Head of caudate nucleus (tissue), 42 donors: ENCODE measurements at places on chromosomes 7 and 10.

GRCh38 chr7:138770904-138771303, 26.9 kb upstream of the TMEM213 start:
- no peak for DNase-seq

DNA sequence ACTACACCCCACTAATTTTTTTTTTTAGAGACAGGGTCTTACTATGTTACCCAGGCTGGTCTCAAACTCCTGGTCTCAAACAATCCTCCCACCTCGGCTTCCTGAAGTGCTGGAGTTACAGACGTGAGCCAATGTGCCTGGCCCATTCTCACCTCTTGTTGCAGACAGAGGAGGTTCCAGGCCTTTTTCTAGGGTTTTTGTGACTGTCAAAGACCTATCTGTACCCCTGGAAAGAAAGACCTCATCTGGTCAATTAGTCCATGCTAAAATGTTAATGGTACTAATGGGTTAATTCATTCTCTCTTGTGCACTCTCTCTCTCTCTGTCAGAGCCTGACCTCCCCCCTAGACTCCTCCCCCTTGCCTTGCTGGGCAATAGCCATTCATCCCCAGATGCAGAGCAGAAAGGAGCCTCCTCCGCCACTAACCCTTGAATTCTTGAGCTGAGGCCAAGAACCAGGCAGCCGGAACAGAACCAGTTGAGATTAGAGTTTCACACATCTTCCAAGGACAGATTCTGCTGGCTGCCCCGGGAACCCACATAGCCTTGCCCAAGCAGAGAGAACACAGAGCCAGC, 209.7 kb downstream of the SKIDA1 start:
- DNase-seq, result peak; percentile 19

DNA sequence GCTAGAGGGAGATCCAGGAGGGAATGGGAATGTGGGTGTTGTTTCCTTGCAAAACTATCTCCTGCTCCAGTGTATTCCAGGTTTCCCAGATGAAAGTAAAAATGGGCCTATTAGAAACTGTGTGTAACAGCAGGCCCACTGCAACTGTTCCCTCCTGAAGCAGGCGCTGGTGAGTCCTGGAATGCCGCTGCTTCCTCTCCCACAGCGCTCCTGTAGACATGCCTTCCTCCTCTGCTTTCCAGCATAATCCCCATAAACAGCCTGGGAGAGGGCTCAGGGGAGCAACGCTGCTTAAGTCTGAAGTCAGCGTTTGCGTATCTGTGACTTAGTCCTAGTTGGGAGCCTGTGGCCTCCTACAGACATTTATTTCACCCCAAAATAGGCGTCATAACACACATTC, 551.0 kb upstream of the FOXK1 start:
- DNase-seq, result no peak

DNA sequence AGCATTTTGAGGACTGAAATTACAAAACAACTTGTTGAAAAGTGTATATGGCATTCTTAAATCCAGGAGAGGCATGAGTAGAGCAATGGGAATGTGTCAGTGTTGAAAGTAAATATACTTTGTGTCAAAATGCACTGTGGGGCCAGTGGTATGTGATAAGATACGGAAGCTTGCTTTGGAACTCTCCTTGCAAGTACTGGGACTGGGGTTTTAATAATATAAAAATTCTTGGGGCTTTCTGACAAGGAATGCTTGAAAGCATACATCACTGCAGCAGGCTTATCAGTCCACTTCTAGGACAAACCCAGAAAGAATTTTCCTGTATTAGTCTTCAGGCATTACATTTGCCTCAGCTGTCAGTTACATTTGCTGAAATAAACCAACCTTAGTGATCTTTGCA, 472.8 kb upstream of the FZD8 start:
- no peak for DNase-seq

- peak; percentile 54 for DNase-seq
Measured at GRCh38 chr10:1048349-1048731, 579 bp downstream of the IDI1 start.

DNA sequence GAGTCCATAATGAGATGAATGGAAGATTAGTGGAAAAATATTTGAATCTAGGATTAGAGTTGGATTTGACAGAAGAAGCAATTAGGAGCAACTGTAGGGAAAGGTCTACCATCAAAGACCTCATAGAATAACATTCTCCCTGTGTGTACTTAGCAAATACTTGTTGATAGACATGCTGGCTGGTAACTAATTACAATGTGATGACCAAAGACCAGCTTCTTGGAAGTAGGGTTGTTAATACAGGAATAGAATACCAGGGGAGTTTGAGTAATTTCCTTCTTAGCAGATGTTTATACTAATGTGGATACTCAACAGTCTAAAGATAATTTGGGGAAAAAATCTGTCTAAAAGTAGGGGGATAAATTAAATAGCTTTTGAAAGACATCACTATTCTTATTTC, 357.5 kb upstream of the BMPER start:
- no peak for DNase-seq

DNA sequence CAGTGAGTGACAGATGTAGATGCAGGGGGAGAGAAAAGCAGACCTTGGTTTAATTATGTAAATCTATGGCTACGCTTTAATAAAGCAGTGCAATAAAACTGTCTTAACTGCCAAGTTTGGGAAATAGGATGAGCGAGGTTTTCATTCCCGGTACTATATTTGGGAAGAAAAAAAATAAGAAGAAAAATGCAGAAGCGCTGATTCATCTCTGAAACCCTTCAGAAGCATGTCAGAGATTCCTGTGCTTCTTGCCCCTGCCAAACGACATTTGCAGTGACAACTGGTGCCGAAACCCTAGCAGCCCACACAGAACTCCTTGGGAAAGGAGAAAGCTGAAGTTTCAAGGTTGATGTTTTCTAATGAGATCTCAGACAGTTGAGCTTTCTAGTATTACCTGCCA, 380.7 kb downstream of the REEP3 start:
- peak; percentile 48 for DNase-seq

DNA sequence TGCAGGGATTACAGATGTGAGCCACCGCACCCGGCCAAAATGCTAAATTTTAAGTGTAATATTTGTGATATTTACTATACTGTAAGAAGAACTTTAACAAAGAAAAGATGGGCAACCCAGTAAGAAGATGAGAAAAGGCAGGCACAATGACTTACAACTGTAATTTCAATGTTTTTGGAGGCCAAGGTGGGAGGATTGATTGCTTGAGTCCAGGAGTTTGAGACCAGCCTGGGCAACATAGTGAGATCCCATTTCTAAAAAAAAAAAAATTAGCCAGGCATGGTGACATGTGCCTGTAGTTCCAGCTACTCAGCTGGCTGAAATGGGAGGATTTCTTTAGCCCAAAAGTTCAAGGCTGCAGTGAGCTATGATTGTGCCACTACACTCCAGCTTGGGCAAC, 11.7 kb upstream of the GATAD1 start:
- DNase-seq, result no peak

DNA sequence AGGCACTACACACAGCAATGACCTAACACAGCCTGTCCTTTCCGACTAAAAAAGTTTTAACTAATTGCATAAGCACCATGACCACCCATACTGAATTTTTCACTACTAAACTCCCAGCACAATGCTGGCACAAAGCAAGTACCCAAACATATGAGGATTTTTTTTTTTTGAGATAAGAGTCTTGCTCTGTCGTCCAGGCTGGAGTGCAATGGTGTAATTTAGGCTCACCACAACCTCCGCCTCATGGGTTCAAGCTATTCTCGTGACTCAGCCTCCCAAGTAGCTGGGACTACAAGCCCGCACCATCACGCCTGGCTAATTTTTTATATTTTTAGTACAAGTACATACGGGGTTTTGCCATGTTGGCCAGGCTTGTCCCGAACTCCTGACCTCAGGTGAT, 5.1 kb downstream of the UBE2H start:
- DNase-seq, result no peak

- DNase-seq, result no peak
Measured at GRCh38 chr7:69735582-69735981, 137.3 kb downstream of the AUTS2 start.

GRCh38 chr10:103127241-103127640, 65.8 kb downstream of the NT5C2 start:
- no peak for DNase-seq
